Left forelimb (tissue), 1 donor: ENCODE measurements at places on chromosomes 6 and 20.

GRCh38 chr6:155152211-155153076 lies 111.4 kb upstream of the CLDN20 start:
- no peak for DNase-seq

GRCh38 chr6:168631564-168631963 lies 190.6 kb downstream of the SMOC2 start:
- DNase-seq: no peak

DNA sequence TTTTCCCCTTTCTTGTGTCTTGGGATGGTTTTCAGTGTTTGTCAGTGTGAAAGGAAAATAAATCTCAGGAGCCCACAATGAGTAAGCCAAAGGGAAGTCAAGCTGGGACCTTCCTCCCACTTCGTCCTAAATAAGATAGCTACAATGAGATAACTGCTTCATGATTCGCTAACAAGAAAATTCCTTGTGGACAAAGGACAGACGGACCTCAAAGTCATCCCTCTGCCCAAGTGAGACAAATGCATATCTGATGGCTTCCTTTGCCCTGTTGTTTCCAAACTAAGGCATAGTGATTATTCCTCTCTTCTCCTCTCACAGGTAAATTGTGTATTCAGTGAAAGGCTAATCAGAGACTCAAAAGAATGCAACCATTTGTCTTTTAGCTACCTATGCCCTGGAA lies 26.1 kb upstream of the ADTRP start:
- DNase-seq: no peak

DNA sequence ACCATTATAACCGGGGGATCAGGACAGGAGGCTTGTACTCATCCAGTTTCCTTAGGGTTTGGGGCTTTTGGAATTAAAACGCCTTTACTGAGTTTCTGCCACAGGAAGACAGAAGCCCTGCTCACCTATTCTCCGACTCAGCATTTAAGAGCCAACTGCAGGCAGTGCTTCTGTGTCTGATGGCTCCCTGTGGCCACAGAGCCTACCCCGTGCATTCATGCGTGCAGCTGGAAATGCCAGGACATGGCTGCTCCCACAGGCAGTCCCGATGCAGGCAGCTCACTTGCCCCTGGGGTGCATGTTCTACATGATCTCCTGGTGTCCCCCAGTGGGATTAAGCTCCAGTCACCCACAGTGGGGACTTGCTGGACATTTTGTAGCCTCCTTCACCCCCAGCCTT lies 22.2 kb downstream of the ZNF831 start:
- DNase-seq: no peak

- DNase-seq: peak; percentile 67
Measured at GRCh38 chr20:50575865-50576720, 65.9 kb downstream of the PTPN1 start.

GRCh38 chr6:52407467-52407866 lies 12.7 kb upstream of the EFHC1 start:
- DNase-seq: no peak

DNA sequence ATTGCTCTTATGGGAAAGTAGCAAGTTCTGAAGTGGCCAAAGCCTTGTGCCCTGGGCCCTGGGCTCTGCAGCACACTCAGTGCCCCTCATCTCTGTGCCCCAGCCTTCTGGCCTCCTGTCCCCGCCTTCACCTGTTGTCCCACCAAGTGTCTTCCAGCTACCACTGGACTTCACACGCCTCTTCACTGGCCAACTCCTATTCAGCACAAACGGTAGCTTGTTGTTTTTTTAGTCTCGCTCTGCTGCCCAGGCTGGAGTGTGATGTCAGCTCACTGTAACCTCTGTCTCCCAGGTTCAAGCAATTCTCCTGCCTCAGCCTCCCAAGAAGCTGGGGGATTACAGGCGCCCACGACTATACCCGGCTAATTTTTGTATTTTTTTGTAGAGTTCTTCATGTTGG lies 4.8 kb downstream of the CCHCR1 start:
- DNase-seq: no peak

DNA sequence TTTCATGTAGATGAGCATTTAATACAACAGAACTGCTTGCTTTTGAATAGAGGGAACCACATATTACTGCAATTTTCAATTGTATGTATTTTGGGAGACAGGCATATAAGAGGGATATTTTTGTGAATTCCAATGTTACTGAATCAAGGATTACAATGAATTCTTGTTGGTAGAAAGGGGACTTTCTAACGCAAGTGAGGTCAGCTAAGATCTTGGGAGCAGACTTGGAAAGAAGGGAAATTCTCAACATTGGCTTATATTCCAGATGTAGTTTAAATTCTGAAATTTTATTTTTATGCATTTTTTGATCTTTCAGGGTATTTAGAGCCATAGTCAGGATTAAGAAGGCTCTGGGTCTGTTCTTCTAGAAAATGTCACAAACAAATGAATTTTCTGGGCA lies 43.3 kb upstream of the CTAGE9 start:
- DNase-seq: no peak

GRCh38 chr6:121791396-121792315 lies 356.2 kb downstream of the GJA1 start:
- no peak for DNase-seq

GRCh38 chr6:6901945-6902344 lies 205.8 kb upstream of the RREB1 start:
- DNase-seq: no peak

DNA sequence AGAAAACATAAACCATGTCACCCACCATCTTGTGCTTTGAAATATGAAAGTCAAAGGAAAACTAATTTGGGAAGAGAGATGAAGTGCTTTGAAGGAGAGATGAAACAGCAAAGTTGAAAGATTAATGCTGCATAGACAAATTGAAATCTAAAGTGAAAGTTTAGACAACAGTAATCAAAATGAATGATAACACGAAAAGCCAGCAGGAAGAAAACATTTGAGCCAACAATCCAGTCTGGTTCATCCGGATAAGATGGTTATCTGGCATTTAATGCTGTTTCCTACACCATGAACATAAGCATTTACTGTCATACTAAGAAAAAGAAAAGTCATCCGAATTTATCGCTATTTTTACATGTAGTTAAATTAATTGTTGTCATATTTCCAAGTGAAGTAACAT lies 595 bp downstream of the HAO1 start:
- no peak for DNase-seq

DNA sequence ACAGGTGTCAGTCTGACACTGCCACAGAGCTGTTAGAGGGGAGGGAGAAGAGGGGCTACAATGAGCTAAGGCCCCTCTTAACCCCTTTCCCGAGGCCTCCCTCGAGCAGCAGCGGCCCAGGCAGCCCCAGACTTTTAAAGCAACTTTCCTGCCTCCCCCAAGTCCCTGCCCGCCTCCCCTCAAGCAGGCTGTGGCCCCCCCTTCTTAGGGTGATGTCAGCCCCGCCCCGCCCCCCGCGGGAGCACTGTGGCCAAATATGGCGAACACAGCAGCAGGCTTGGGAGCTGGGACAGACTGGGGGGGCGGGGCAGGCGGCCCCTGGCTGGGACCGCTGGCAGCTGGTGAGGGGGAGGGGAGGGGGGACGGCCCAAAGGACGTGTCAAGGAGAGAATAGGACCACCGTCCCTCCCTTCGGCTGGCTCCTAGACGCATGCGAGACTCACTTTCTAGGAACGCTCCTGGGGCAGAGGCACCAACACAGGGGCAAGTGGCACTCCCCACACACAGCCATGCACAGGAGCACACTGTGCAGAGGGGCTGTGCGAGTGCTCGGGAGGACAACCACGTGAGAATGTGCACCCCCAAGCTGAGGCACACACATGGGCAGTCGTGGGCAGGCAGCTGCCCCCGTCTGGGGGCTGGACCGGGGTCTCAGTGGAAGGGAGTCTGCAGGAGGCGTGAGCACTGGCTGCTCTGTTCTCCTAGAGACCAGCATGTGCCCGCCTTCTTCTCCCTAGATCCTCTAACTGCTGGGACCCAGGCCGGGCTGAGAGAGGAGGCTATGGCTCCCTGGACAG lies 6.7 kb downstream of the TEAD3 start:
- peak; percentile 87 for DNase-seq

- DNase-seq: no peak
Measured at GRCh38 chr6:133767357-133767970, 121.4 kb upstream of the TCF21 start.

- no peak for DNase-seq
Measured at GRCh38 chr6:158759966-158760617, 59.1 kb downstream of the EZR start.

DNA sequence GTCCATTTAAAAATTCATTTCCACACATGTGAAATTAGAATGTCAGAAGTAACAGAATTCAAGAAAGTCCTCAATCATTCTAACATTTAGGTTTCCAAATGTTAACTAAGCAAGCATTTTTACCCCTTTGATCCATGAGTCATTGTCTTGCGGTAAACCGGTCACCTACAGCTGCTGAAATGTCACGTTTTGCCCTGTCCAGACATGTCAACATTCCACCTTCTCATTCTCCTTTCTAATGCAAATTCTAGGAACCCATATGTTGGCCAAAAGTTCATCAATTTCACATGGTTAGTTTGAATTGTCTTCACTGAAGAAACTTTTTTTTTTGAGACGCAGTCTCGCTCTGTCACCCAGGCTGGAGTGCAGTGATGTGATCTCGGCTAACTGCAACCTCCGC lies 117.2 kb downstream of the IPCEF1 start:
- DNase-seq: no peak

DNA sequence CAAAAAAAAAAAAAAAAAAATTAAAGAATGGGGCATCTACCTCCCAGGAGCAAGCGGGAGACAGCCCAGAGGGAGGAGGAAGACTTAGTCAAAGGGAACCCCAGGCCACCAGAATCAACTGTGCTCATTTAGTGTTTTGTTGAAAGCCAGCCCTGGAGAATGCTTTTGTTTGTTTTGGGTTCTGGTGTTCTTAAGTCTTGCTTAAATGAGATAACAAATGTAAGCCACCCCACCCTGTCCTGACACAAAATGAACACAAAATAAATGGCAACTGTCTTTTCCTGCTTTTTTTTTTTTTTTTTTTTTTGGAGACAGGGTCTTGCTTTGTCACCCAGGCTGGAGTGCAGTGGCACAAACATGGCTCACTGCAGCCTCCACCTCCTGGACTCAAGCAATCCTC lies 165.0 kb upstream of the JARID2 start:
- no peak for DNase-seq

- no peak for DNase-seq
Measured at GRCh38 chr6:26598267-26598666, 1.5 kb downstream of the ABT1 start.

GRCh38 chr20:9136114-9136513 lies 67.2 kb downstream of the PLCB4 start:
- DNase-seq: no peak

- DNase-seq: no peak
Measured at GRCh38 chr6:84061174-84061573, 27.6 kb downstream of the MRAP2 start.

DNA sequence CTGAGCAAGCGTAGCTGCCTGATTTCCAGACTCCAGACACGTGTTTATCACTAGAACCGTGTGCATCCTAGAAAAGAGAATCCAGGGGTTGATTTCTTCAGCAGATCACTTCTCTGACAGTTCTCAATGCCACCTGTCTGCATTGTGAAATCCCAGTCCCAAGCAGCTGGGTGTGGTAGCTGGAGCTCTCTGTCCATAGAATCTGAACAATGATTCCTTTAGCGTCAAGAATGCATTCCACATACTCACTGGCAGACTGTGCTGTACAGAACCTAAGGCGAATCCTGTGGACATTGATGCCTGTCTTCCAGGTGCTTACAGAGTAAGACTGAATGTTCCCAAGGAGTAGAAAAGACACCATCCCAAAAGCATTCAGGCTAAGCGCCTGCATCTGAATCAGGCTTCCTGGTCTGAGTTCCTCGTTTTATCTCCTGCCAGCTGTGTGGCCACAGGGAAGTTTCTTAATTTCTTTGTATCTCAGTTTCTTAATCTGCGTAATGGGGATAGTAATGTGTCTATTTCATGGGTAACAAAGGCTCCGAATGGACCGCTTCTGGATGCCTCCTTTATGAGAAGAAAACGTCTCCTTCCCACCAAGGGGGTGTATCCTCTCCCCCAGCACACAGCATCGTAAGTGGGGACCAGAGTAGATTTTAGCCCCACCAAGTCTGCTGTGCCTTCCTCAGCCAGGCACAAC lies 10.4 kb upstream of the TRAF3IP2 start:
- DNase-seq: no peak

DNA sequence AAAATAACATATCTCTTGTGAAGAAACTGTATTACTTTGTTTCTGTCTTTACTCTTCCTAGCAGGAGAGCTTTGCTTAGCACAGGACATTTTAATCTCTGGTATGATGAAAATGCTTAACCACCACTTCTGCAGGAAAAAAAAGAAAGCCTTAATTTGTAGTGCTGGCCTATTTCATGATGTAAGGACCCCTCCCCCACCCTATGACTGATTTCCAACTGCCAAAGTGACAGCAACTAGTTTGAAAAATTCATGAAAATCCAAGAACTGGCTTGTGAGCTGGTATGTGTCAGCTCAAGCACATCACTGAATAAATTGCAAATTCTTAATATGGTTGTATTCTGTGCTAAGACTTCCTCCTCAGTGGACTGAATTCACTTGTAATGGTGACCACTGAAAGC lies 125.3 kb downstream of the REV3L start:
- no peak for DNase-seq

DNA sequence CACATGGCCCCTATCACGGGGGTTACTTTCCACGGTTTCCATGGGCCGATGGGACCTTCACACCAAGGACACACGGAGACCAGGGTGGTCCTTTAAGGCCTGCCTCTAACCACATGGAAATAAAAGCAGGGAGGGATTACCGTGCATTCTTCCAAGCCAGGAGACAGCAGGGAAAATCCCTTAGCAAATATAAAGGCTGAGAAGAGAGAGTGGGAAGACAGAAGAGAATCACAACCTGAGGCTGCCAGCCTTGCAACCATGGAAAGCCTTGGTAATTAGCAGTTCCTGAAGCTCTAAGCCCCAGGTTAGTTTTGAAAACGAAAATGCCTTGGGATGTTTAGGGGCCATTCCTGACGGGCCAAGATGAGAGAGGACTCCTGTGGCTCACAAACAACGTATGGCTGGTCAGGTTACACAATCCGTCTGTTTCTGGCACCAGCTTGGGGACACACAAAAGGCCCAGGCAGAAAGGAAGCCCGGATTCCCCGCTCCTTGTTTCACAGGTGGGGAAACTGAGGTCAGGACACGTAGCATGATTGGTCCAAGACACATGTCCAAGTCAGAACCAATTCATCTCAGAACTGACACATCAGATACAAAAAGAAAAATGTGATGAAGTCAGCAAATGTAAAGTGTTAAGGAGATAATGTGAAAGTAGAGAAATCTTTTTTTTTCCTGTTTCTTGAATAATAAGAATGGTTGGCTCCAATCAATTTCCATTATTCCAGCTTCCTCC lies 2.8 kb downstream of the PREX1 start:
- no peak for DNase-seq

DNA sequence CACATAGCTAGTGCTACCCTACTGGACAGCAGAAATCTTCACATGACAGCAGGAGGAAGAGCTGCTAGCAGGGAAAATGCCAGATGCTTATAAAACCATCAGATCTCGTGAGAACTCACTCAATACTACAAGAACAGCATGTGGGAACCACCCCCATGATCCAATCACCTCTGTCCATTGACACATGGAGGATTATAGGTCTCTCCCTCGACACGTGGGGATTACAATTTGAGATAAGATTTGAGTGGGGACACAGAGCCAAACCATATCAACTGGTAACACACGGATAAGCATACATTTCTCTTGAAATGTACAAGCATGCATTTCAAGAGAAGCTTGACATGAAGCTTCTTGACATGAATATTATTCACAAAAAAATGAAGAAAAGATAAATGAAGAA lies 64.1 kb downstream of the MMS22L start:
- no peak for DNase-seq
